ENCODE measurements at places on chromosomes 3 and 15.

- DNase-seq: no peak
Observed at GRCh38 chr15:59309405-59309804, 63.3 kb downstream of the MYO1E start.

DNA sequence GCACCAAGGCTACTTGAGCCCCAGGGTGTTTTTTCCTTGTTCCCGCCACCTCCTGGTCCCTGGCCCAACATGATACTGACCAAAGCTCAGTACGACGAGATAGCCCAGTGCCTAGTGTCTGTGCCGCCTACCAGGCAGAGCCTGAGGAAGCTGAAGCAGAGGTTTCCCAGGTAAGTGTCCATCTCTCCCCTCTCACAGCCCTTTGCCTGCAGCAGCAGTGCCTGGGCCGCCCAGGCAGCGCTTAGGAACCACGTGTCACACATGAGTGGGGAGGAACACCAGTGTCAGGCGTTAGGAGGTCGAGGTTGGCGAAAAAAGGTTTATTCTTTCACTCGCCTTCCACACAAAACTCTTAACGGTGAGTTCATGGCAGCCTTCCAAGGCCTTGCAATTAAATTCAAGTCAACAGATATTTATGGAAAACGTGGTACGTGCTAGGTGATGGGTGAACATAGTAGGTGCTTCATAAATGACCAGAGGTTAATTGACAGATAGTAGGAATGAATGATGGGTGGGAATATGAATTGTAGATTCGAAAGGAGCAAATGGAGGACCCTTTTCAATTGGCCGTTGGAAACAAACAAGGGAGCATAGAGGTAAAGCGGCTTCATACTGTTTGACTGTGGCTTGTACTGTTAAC is 486 bp downstream of the CDIN1 start:
- DNase-seq: peak; percentile 1

GRCh38 chr15:67832897-67833709 is 6.7 kb downstream of the RNU6-1 start:
- no peak for DNase-seq

DNA sequence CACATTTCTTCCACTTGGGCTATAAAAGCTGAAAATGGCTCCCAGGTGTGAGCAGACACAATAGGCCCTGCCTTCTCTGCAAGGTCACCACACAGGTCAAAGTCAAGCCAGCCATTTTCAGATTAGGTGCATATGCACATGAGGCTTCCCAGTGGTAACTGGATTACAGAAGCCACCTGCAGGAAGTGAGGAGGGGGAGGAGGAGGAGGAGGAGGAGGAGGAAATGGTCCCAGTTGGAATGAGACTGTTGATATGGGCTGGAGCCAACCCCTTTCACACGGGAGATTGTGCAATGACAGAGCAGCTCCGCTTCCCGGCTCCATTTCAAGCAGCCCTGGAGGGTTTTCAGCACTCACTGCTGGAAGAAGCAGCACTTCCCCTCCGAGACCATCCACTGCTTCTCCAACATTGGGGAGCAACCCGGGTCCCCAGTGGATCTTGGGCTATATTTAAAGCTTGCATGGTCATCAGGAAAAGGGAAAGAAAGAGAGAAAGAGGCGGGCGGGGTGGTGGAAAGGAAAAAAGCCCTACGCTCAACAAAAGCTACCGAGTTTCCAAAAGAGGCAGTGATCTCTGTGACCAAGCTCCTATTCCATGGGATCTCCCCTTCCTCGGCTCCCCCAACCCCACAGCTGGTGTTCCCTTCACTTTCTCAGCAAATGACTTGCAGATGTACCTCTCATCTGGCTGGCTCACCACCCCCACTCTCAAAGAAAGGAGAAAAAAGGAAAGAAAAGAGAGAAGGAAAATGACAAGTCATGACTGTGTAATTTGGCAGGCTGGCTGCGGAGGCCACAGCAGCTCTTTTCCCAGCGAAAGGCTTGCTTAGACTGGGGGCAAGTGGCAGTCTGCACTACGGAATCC is 58.3 kb downstream of the LRIG1 start:
- DNase-seq: no peak

DNA sequence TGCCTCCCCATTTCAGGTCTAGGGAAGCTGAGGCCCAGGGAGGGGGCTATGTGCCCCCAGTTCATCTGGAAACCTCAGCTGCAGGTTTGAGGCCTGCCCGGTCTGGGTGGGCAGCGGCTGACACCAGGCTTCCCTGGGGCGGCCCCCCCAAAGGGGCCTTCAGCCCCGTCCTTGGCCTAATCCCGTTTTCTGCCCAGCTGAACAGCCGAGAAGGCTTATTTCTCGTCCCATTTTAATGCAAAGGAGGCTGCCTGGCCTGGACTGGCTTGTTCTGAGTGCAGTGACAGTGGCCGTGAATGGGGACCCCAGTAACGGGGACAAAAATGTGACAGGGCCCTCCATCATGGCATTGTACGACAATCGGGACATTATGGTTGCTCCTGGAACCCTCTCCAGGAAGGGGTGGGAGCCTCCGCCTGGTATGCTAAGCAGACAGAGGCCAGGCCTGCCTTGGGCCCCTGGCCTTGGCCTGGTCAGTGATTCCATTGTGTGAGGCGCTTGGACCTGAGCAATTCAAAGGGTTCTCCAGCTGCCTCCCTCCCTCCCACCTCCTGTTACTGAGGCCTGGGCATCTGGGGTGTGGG is 93.9 kb downstream of the WNT7A start:
- DNase-seq: no peak

DNA sequence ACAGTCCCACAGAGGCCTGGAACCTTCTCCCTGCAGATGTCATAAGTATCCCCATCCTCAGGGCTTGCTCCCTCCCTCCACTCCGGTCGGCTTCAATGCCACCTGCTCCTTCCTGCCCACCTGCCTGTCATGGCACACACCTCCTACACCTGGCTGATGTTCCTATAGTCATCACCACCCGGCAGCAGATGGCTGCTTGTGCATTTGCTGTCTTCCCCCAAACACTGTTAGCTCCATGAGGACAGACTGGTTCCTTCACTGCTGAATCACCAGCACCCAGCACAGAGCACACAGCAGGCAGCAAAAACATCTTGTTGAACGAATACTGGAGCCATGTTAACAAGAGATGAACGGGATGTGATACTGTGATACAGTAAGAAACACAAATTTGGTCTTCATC is 14.8 kb downstream of the TARS3 start:
- DNase-seq: no peak

- no peak for DNase-seq
Observed at GRCh38 chr15:50066202-50066601, 52.8 kb downstream of the ATP8B4 start.

GRCh38 chr15:39699516-39700374 is 82.9 kb downstream of the FSIP1 start:
- no peak for DNase-seq

GRCh38 chr3:194730365-194730764 is 44.7 kb downstream of the FAM43A start:
- DNase-seq: no peak

GRCh38 chr3:161349529-161350312 is 21.6 kb downstream of the SPTSSB start:
- DNase-seq: no peak

GRCh38 chr3:141523615-141524375 is 37.0 kb downstream of the RASA2 start:
- no peak for DNase-seq

- no peak for DNase-seq
Observed at GRCh38 chr3:126373682-126374601, 16.7 kb upstream of the KLF15 start.

- no peak for DNase-seq
Observed at GRCh38 chr15:50265620-50266019, at the start of gene HDC. Gene HDC, minus strand, starts transcription at chr15:50265726. Its CDS starts 103 bp downstream, at chr15:50265623.

- DNase-seq: no peak
Observed at GRCh38 chr3:62228467-62228866, 144.9 kb downstream of the FEZF2 start.

GRCh38 chr15:69979262-69979661 is 118.5 kb downstream of the TLE3 start:
- DNase-seq: no peak

DNA sequence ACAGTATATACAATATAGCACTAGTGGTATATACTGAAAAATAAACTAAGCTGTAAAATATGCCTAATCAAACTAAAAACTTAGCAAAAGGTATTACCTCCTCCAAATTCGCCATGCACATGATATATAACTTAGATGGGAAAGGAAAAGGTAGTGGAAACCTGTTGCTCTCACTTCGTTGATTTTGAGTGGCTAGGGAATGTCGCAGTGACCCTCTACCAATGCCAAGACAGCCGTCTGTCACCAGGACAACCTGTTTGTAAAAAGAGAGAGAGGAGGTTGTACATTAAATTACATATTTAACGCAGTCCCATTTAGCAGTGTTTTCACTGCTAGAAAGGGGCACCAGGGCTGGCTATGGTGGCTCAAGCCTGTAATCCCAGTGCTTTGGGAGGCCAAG is 11.3 kb downstream of the INTS14 start:
- no peak for DNase-seq

GRCh38 chr3:148599481-148599880 is 98.2 kb upstream of the AGTR1 start:
- no peak for DNase-seq

- DNase-seq: no peak
Observed at GRCh38 chr3:117958027-117958426, 1076.6 kb downstream of the IGSF11 start.

GRCh38 chr15:39272901-39273300 is 308.0 kb upstream of the THBS1 start:
- DNase-seq: no peak

DNA sequence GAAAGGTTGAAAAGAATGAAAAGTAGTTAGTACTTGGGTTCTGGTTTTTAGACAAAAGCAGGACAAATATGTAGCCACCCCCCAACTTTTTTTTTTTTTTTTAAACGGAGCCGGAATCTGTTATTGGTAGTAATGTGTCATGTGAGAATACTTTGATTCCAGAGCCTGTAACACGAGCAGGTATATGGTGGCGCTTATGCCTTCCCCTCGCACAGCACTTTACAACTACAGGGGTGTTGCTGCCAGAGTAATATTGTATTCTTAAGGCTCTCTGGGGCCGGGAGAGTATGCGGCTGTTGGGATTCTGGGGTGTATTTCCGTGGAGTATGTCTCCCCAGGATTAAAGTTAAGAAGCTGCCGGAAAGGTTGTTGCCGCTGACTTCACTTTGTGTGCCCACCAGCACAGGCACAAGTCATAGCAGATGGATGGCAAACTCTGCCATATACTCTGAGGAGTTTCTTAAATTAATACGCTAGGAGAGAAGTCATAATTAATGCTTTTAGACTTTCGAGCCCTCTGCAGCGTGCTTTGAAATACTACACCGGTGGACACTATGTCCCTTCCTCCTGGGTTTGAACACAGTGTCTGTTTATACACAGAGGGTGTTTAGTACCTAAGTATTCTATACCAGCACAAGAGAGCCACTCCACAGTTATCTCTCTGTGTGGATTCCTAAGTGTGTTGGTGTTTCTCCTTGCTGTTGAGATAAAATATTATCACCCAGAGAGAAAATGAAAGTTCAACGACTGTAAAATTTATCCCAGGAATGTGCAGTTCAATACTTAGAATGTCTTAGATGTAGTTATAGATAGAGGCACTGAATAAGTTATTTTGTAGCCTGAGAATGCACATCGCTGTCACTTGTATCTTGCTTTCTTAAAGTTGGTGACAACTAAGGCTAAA is 1.4 kb downstream of the MBNL1 start:
- DNase-seq: peak; percentile 27

DNA sequence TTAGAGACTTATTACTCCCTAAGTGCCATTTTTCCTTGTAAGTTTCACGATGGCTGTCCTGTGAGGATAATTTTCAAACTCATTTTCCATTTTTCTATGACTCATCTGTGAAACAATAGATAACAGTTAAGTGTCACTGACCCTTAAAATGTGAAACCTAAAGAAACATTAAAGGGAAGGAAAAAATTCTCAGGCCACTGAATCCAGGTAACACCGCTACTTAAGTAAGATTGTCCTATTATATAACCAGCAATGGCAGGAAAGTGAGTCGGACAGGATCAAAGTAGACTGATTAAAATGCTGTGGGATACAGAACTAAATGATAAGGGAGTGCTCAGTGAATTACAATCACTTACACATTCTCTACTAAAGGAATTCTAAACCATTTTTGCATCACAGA is 12.4 kb downstream of the PLD1 start:
- DNase-seq: no peak

GRCh38 chr3:69231929-69232440 is 109.6 kb upstream of the LMOD3 start:
- DNase-seq: no peak

GRCh38 chr3:194536871-194537637 is 50.3 kb upstream of the ATP13A3 start:
- DNase-seq: no peak

GRCh38 chr3:170730071-170730812 is 139.8 kb downstream of the RPL22L1 start:
- DNase-seq: no peak

GRCh38 chr3:38003371-38003816 is 12.8 kb downstream of the VILL start:
- DNase-seq: peak; percentile 45

GRCh38 chr3:127011270-127011992 is 28.5 kb downstream of the PLXNA1 start:
- no peak for DNase-seq

- DNase-seq: no peak
Observed at GRCh38 chr3:64642327-64643151, 45.3 kb downstream of the ADAMTS9 start.

DNA sequence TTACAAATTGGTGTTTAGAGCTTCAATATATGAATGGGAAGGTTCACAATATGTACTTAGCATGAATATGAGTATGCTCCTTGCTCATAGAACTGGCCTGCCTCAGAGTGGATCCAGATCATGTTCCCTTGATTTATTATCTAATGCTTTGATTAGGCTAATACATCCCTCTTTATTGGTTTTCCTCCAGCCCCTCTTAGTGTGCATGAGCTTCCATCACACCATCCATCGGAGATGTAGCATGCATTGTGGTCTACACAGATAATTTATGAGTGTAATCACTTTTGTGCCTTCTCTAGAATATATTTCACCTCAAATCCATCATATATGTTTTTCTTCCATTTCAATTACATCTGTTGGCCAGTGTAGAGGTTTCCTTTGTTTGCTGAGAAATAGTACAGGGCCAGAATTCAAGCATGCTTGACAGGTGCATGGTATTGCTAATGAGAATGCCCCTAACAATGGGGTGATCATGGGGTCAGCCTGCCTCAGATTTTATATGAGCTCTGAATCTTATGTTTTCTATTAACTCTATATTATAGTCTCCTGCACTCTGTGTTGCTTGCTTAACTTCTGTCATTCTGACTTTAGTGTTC is 786.4 kb upstream of the ARPP21 start:
- no peak for DNase-seq

GRCh38 chr15:74458473-74458872 is 2.5 kb downstream of the UBL7 start:
- DNase-seq: no peak

GRCh38 chr3:101270149-101270548 is 50.2 kb downstream of the IMPG2 start:
- no peak for DNase-seq

GRCh38 chr3:60294181-60294580 is 957.1 kb downstream of the FHIT start:
- no peak for DNase-seq

DNA sequence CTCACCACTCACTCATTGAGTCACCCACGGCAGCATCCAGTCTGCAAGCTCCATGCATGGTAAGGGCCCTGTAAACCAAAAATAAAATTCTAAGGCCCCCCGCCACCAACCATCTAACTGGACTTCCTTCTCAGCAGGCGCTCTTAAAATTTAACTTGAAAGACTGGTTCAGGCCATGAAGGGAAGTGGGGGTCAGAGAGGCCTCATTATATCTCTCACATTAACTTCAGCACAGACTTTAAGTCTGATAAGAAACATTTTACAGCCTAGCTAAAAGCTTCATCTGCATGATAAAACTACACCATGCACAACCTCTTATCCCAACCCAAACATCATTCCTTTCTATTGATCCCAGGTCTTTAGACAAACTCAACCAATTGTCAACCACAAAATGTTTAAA is 38.5 kb downstream of the FBLN2 start:
- no peak for DNase-seq

Measured in T-helper 9 cell (primary cell).